ENCODE measurements at places on chromosomes 5 and 9.

DNA sequence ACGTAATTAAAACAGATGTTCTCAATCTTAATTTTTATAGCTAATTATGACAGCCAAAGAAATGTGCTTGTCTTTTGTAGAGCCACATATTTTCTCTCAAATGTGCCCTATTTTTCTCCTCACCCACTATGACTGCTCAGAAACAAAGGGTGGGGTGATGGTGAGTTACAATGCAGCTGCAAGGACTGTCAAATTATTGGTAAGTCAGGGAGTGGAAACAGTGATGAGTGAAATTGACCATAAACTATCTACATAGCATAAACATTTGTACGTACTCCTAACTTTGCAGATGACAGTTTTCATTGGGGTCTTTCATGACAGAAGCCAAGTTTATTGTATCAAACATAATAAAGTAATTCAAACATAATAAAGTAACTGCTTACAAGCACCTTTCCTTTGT lies 215.9 kb downstream of the MCTP1 start:
- DNase-seq, result no peak

DNA sequence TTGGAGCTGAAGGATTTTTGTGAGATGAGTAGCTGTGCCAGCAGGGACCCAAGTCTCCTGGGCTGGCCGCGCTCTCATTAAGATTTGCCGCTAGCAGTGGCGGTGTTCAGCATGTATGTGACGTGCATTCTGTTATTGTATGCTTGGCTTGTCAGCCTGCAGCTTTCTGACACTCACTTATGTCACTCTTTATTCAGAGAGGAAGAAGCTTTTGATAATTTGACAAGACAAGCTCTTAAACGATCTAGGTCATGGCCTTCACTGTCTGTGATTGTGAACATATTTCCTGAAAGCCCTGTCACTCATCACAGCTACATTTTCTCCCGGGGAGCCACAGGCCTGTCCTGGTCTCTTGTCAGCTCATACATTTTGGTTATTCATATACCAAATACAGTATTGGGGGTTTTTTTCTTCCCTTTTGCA lies 98.2 kb upstream of the GRHPR start:
- DNase-seq, result no peak

- DNase-seq, result no peak
Measured at GRCh38 chr5:168874713-168875380, 295.7 kb upstream of the PANK3 start.

DNA sequence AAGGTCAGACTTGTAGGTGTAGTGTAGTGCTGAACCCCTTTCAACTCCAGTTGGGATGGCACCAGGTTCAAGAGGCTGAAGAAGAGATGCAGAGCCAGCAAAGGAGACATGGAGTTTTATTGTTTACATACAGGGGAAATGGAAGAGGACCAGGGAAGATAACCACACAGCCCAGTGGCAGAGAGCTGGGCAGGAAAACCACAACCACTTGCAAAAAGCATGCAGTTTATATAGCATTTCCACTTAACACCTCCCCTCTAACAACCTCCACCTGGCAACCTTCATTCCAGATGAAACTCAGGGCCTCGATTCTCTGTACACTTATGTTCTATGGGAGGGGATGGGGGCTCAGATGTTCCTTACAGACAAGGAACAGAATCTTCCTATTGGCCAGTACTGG lies 56.9 kb downstream of the SNX24 start:
- DNase-seq, result peak; percentile 6

- no peak for DNase-seq
Measured at GRCh38 chr5:129652349-129653056, 95.4 kb upstream of the MINAR2 start.

GRCh38 chr5:65695896-65696295 lies 26.0 kb downstream of the SGTB start:
- no peak for DNase-seq

DNA sequence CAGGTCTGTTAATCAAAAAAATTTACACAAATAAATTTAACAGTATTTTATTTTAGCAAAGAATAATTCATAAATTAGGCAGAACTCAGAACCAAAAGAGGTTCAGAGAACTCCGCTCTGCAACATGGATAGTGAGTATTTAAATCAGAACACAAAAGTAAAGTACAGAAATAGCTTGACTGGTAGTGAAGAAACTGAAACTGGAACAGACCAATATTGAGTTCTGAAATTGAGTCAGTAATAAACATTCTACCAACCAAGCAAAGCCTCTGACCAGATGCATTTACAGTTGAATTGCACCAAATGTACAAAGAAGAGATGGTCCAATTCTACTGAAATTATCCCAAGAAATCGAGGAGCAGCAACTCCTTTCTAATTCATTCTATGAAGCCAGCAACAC lies 1542.8 kb downstream of the EFNA5 start:
- no peak for DNase-seq
